ENCODE measurements at places on chromosomes 3 and 15.

DNA sequence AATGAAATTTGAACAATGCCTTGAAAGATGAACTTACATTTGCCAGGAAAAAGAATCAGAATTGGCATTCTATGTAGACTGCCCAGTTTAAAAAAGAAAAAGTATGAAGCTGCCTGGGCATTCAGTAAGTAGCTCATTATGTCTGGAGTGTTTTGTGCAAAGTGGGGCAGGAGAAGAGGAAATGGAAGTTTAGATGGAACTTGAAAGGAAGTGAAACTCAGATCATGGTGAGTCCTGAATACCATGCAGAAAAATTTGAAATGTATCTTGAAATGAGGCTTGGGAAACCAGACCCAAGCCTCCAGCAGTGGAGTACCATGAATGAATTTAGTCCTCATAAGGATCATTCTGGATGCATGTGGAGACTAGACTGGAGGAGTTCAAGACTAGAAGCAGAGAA is 4.8 kb upstream of the MORC1 start:
- DNase-seq: no peak

DNA sequence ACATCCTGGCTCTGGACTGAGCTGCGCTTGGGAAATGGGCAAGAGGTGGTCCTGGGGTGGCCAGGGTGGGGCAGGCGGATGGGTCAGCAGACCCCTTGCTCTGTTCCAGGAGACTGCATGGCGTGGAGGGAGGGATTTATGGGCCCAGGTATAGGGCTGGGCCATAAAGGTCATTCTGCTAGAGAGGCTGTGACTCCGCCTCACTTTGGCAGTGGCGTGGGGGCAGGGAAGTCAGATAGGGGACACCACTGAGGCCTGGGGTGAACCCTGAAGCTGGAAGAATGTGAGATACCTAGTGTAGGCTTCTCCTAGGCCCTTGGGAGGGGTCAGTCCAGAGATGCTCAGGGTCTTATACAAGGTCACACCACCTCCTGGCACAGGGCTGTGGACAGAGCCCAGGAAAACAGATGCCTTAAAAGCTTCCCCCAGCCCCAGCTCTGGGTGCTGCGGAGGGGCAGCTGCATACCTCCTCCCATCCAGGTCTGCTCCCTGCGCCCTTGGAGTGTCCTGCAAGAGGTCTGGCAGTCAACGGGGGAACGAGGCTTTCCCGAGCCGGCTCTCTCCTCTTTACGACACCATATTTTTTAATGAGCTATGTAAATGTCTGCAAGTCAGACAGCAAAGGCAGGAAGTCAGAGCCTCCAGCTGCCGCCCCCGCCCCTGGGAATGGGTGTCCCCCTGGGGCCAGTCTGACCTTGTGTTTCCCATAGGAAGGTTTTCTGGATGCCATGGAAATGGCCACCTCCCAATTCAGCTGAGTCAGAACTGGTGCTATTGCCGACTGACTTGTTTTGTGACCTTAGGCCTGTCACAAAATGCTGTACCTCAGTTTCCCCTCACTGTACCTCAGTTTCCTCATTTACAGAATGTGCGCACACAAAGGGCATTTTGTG is 26.3 kb downstream of the LINGO1 start:
- no peak for DNase-seq

DNA sequence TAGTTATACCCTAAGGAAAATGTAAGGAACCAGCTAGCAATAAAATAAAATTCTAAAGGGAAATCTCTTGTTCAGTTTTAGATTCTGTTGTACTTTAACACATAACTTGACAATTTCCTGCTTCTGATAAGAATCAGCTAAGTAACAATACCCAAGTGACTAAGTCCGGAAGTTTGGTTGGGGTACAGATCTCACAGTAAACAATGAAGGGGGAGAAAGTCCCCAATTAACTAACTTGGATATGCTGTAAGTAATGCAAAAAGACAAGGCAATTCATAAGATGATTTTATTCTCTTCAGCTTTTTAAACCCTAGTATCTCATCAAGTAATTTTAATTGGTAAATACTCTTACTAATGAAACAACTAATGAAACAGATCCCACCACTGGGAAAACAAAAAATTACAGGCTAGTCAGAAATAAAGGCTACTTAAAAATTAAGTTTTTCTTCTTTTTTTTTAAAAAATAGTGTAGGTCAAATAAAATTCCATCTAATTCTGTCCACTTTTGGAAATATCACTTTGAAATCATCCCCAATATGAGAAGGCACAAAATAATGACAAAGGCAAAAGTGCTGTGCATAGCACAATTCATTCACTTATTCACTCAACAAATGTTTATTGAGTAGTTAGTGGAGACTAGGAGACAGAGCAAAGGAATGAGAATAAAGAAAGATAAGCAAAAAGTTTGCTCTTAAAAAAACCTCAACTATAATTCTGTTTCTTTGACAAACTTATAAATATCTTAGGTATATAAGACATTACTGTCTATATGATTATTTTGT is 37.8 kb upstream of the IL20RB start:
- DNase-seq: no peak

- no peak for DNase-seq
These were observed 43.2 kb downstream of the IFT80 start for GRCh38 chr3:160355826-160356225.

- DNase-seq: no peak
These were observed 807 bp upstream of the INAFM2 start for GRCh38 chr15:40322531-40323238.

DNA sequence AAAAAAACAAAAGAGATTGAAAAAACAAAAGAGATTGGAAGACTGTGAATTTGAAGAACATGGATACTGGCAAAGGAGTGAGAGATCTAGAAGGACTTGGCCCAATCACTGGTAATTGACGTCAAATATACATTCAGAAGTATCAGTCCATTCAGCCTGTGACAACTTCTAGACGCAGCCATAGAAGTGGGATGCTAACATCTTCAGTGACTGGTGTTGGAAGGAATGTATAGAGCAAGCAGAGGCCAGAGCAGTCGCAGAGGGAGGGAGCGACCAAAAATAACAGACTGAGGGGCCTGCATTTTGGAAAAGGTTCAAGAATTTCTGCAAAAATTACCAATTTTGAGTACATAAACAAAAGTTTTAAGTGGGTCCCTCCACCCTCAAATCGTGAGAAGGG is 473.3 kb downstream of the CADM2 start:
- DNase-seq: no peak

DNA sequence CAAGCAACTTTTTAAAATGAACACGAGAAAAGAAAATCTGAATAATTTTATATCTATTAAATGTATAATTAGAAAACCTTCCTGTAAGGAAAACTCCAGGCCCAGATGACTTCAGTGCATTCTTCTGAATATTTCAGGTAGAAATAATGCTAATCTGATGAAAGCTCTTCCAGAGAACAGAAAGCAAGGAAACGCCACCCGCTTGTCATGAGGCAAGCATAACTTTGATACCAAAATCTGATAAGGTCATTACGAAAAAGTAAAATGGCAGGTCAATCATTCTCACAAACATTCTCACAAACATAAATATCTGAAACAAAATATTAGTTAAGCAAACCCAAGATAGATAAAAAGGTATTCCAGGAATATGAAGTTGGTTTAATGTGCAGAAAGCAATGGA is 60.6 kb upstream of the PCSK6 start:
- DNase-seq: no peak

GRCh38 chr3:120263792-120264191 is 21.2 kb downstream of the GPR156 start:
- DNase-seq: no peak

GRCh38 chr3:154427685-154428285 is 2.2 kb downstream of the GPR149 start:
- no peak for DNase-seq

DNA sequence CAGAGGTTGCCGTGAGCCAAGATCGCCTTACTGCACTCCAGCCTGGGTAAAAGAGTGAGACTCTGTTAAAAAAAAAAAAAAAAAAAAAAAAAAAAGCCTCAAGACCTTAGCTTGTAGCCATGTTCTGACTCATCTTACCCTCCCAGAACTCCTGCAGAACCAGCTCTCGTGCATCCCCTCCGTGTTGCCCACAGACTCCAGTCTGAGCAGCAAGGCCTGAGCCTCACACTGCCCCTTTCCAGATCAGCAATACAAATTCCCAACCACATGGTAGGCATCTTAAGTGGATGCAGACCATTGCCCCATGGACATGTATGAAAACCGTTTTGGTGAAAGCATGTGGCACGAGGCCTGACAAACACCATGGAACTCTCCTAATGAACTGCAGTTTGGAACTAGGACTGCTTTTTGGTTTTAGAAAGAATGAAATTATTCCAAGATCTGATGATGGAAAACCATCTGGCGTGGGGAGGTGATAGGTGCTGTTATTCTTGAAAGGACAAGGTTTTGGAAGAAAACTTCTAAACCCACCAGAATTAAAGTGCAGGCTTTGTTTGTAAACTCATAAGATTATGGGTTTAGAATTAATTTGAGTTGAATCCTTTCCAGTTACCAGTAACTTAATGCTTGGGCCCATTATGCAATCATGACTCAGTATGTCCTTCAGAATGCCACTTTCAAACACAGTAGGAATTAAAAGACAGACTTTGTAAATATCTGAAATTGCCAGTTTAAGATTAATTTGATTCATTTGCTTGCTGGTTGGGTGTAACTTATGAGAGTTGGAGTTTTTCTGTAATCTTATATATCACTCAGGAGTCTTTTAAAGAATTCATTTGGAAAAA is 163.7 kb upstream of the LRTM1 start:
- no peak for DNase-seq

- DNase-seq: no peak
These were observed 234.1 kb downstream of the STAG1 start for GRCh38 chr3:136518102-136518501.

DNA sequence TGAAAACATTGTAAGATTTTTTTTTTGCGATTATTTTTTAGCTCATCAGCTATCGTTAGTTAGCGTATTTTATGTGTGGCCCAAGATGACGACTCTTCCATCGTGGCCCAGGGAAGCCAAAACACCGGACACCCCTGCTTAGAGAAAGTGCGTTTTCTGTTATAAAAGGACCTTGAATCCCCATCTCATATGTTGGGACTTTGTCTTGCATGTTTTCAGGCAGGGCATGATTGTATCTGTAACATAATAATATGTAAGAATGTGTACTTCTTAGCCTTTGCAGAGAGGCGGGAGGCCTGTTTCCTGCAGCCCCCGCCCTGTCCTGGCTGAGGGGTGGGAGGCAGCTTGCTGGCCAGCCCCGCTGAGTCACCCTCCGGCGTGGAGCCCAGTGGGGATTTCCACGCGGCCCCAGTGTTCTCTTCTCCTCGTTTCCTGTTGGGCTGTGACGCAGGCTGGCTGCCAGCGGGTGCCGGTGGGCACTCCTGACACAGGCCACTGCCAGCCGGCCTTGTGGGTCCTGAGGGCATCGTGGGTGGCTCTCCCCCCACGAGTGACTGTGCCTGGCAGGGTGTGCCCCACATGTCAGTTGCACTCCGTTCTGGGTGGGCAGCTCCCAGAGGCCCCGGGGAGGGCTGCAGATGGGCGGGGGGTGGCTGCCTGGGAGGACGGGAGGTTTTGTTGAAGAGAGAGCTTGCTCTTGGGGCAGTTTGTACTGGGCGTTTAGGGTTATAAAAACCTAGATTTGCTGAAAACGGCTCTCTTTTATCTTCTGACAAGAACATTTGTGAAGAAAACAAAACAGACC is 55.6 kb downstream of the SMAD3 start:
- DNase-seq: peak; percentile 32

DNA sequence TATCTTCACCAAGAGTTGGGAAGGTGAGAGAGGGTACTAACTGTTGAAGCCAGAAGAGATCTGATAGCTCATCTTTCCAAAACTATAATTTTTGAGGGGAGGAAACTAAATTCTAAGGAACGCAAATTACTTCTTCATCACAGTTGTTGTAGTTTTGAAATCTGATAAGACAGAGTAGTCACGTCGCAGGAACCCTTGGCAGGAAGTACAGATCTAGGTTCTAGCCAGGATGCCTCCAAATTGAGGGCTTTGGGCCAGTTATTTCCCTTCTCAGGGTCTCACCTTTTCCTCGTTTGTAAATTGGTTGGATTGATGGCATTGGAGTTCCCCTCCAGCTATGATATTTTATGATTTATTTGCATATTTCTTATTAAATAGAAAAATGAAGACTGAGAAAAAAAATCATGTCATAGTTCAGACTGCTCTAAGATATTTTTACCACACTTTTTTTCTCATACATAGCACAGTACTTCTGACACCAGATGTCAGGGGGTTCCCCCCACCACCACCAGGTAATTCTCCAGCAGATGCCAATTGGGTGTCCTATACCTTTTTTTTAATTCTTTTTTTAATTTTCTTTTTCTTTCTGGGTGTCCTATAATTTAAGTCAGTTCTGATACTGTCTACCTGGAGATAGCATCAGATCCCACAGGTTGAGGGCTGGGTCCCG is 32.3 kb upstream of the APH1B start:
- no peak for DNase-seq
